KBM-7 (cell line): ENCODE measurements at places on chromosomes 2 and 18.

DNA sequence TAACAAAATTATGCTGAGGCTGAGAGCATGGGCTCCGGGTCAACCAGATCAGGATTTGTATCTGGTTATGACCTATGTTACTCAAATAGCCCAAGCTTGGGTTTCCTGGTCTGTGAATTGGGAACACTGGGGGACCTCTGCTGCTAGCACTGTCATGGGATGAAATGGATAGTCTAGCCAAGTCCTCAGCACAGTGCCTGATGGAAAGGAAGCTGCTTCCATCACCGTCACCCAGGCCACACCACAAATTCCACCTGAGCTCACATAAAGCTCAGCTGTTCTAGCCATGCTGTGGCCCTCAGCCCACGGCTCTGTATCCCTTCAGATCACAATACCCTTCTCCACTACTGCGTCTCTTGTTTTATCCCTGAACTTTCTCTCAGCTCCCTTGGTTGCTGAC is 179.6 kb upstream of the SP5 start:
- DNase-seq, result no peak

DNA sequence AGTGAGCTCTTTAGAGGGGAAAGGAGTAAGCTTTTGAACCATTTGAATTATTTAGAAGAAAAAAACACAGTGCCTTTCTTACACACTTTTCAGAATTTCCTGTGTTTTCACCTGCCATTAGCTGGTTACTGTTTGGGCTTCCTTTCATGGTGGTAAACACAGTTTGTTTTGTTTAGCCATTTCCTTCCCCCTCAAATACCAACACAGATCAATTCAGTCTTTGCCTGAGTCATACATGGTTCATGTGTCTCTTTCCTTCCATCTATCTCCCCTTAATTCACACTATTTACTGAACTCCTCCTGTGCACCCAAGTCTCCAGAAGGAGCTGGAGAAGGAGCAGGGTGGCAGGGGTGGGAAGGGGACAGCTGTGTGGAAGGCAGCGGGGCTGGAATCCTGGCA is 45.0 kb downstream of the TCF7L1 start:
- DNase-seq, result no peak

- DNase-seq, result no peak
Measured at GRCh38 chr18:45783097-45784075, 42.1 kb upstream of the SIGLEC15 start.

DNA sequence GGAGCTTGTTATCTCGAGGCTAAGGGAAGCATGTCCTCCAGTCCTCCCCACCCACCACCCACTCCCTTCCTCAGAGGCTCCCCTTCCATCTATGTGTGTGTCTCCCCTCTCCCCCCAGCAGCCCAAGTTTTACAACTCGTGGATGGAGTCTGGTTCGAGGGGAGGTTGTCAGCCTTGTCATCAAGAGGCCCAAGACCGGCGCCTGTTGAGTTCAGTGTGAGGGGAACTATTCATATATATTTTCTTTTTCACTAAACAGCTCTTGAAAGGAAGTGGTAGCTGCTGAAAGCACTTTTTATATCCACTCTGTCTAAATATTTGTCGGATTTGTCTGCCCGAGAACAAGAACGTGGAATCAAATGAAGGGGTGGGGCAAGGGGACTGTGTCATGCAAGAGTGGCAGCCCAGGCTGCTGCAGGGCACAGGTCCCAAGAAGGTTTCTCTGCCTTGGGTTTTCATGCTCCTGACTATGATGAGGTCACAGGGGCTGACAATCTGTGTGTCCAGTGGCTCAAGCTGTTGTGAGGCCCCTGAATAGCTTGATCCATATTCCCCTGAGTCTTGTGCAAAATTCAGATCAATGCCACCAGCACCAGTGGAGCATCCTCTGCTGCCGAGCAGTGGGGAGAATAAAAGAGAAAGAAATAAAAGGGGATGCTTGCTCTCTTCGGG is 35.0 kb downstream of the NRP2 start:
- DNase-seq, result no peak

DNA sequence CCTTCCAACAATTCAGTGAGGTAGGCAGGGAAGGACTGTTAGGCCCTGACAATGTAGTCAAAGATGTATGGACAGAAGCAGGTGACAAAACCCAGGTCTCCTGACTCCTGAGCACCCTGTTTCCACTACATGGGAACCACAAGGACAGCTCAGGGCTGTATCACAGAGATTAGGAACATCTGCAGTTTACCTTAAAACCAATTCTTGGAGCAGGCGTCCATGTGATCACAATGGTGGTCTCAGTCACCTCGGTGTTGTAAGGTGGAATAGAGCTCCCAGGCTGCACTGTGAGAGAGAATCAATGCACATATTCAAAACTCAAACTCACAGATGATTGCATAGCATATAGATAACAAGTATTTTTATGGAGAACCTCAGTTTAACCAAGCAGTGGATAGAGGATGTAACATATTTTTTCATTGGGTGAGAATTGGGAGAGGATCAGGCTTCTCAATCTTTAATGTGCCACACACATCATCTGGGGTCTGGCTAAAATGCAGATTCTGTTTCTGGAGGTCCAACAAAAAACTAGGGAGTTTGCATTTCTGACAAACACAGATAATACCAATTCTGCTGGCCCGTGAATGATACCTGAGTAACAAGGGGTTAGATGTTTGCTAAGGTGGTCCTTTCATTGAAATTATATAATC is 36.7 kb downstream of the FN1 start:
- no peak for DNase-seq
